NCI-H2081 (cell line): ENCODE measurements at places on chromosomes 5 and 9.

DNA sequence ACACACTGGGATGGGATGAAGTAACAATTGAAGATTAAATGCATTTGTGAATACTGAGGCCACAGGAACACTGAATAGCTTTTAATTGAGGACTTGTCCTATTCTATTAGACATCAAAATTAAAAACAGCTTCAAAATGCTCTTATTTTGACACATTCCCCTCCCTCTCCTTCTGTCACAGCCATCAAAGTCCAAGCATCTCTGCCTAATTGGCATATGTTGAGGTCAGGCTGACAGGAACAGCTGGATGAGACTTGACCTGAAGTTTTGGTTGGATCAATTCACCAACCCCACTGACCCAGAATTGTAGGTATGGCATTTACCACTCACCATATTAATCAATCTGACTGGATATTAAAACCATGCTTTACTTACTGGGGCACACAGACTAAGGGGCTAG is 96.3 kb downstream of the PTCH1 start:
- DNase-seq, result no peak

DNA sequence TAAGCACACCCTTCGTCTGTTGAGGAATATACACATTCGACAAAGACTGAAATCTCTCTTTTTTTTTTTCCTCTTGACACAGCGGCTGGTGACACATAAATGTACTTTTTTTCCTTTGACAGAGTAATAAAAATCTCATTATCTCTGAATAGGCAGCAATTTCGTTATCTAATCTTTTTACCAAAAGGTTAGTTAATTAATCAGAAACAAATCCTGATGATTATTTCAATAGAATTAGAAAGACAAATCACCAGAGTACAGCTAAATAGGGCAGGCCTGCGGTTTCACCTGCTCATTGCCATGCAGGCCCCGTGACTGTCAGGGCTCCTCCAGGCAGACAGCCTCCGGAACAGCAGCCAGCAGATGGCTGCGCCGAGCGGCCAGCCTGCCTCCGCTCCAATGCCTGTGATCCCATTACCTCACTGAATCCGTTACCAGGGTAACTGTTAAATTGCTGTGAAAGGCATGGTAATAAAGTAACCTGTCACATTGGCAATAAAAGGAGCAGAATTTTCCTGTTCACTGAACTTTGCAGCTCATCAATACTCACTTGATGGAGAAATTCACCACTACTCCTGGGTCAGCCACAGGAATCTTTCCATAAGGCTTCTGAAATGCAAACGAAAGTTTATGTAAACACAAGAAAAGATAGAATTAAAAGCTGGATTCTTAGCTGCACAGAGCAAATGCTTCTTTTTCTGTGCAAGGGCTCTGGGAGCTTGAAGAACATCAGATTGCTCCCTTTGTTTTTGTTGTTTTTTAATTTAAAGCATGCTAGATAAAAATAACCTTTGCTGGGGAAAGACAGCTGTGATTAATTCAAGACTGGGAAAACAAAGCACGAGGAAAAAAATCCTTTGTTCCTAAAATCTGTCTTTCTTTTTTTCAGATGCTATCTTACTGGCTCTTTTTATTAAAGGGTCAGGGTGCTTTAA is 666.4 kb upstream of the ZNF608 start:
- peak; percentile 97 for DNase-seq

- DNase-seq, result no peak
These were observed 55.7 kb downstream of the SH3TC2 start for GRCh38 chr5:149007174-149007573.

GRCh38 chr9:27749838-27750237 is 176.6 kb upstream of the C9orf72 start:
- DNase-seq, result no peak

- no peak for DNase-seq
These were observed 116.2 kb downstream of the MAN2A1 start for GRCh38 chr5:109805883-109806282.

DNA sequence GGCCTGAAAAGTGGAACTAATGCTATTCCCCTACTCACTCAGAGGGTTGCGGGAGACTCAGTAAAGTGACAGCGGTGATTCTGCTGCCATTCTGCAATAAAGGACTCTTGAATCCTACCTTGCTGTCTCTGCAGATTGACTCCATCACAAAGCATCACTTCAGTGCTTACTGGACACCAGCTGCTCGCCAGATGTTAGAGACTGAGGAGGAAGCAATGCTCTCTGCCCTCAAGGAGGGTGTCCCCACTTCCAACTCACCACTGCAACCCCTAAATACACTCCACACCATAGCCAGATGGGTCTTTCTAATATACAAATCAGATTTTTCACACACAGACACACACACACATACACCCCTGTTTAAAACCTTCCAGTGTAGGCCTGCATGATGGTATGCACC is 21.4 kb downstream of the TTLL11 start:
- no peak for DNase-seq

DNA sequence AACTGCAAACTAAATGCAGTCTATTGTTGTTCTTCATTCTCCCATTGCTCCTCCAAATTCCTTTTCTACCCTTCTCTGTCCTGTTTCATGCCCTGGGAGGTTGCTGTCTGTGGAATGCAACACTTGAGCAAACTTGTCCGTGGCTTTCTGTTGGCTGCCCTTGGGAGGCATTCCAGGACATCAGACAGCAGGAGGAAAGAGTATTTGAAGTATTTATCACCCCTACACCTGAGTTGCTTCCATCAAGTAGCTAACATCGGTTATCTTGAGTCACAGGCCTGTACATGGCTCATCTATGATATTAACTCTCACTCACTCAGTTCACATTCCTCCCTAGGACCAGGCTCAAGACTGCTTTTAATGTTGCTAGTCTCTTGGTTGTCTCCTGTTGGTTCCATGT is 803.4 kb upstream of the CDH6 start:
- DNase-seq, result no peak

- peak; percentile 80 for DNase-seq
These were observed at the start of gene SLCO4C1 for GRCh38 chr5:102296178-102296817. Gene SLCO4C1 (minus strand): TSS chr5:102296284. CDS start chr5:102296262, 22 bp downstream.

DNA sequence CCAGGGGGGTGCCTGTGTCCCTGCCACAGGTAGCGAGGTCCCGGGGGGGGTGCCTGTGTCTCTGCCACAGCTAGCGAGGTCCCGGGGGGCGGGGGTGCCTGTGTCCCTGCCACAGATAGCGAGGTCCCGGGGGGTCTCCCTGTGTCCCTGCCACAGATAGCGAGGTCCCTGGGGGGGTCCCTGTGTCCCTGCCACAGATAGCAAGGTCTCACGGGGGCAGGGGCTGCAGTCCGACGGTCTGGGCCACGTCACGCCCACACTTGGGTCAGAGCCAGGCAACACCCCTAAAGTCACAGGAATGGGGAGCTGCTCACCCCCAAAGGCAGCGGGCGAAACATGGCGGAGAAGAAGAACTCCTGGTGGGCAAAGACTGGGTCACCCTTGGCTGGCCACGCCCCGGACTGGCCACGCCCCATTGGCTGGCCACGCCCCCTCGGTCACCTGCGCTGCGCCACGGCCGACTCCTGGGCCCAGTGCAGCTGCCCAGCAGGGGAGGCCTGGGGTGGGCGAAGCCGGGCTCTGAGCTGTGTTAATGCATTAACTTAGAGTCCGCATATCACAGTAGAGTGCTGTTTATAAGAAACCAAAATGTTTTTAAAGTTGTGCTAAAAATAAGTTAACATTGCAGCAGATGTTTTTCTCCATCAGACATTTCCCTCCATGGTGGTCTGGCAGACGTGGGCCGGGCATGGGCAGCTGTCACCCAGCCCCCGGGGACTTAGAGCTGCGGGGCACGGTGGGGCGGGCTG is 7.0 kb downstream of the NOXA1 start:
- peak; percentile 44 for DNase-seq

DNA sequence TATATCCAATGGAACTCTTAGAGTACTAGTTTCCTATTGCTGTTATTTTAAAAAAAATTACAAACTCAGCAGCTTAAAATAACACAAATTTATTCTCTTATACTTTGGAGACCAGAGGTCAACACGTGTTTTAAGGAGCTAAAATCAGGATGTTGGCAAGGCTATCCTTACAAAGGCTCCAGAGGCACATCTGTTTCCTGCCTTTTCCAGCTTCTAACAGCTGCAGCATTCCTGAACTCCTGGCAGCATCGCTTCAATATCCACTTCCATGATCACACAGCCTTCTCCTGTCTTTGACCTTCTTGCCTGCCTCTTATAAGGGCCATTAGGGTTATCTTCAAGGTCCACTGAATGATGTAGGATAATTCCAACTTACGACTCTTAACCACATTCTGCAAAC is 92.2 kb upstream of the CCNG1 start:
- no peak for DNase-seq

GRCh38 chr5:106451998-106452397 is 1218.7 kb downstream of the EFNA5 start:
- DNase-seq, result no peak

- no peak for DNase-seq
These were observed 6.8 kb downstream of the SPINK5 start for GRCh38 chr5:148070621-148071020.

- no peak for DNase-seq
These were observed 58.2 kb downstream of the EXOSC2 start for GRCh38 chr9:130751631-130752355.

DNA sequence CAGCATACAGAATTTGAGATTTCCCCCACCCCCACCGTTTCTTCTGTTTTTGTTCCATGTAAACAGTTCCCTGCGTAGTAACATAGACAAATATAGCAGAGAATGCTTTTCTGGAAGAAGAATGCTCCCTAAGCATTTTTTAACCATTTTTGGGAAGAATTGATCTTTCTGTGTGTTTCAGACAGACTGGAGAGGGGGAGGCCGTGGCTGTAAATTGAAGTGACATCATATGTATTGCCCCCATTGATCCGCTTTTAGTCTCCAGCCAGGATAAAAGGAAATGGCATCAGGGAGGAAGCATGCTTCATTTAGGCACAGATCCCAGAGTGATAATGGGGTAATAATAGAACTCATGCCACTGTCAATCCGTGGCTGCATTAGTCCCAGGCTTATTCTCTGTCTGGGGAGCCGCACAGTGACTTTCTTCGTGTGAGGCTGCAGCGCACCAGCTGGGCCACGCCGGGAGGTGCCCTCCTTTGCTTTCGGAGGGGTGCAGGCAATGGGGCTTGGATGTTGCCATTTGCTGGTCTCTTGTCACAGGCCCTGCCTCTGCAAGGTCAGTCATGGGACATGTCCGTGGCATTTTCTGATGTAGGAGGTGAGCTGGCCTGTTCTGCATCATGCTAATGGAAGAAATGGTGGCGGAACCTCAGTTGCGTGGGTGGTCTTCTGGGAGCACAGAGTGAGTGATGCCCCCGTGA is 261.5 kb downstream of the FANCC start:
- peak; percentile 85 for DNase-seq

DNA sequence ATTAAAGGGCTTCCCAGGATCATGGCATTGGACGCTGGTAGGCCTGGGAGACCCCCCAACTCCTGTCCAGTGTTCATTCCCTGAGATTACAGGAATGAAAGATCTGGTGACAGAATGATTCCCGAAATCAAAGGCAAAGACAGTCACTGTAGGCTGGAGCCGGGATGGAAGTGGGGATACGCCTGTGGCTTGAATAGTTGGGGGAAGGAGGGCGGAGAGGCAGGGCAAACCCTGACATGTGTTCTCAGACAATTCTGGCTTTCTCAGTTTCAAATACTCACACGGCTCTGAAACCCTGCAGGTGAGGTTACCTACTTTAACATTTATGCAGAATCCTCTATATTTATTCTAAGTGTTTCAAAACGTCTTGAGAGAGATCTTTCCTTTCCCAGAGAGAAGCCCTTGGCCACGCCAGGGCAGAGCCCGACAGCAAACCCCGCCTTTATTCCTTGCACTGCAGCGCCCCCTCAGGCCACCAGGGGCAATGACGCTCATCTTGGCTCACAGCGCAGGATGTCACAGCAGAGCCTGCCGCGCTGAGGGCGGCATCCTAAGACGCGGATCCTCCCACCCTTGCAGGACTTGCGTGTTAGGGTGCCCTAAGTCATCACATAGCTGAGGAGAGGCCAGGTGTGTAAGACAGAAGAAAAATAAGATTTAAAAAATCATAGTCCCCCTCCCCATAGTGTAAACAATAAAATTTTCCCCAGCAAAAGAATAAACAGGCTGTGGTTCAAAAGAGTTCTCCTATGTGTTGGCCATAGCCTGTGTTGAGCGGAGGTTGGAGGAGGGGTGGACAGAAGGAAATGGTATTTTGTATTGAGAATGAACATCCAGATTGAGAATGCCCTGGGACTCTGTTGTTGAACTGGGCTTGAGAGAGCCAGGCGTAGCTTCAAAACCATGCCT is 284.5 kb downstream of the NTRK2 start:
- peak; percentile 77 for DNase-seq

GRCh38 chr5:33363537-33363936 is 77.2 kb upstream of the TARS1 start:
- DNase-seq, result no peak

GRCh38 chr5:163135849-163136248 is 301.5 kb upstream of the CCNG1 start:
- DNase-seq, result no peak

DNA sequence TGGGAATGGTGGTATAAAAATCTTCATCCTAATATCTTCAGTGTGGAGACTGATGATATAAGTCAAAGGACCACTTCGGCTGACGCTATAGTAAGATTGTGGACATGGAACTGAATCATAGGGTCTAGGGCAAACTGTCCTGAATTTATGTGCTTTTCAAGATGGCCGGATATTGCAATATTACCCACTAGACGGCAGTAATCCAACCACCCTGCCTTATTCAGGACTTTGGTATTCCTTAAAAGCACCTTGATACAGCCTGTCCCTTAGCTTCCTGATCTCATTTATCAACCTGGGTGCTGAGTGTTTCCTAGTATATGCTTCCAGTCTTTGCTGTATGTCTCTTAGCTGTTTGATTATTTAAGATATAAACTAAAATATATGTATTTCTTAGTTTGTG is 71.2 kb upstream of the COX7C start:
- DNase-seq, result no peak

GRCh38 chr9:4739587-4740387 is 1.2 kb downstream of the AK3 start:
- DNase-seq, result no peak

- no peak for DNase-seq
These were observed 141.6 kb downstream of the NR3C1 start for GRCh38 chr5:143261748-143262392.

- no peak for DNase-seq
These were observed 1.3 kb downstream of the AGPAT2 start for GRCh38 chr9:136685790-136686533.

DNA sequence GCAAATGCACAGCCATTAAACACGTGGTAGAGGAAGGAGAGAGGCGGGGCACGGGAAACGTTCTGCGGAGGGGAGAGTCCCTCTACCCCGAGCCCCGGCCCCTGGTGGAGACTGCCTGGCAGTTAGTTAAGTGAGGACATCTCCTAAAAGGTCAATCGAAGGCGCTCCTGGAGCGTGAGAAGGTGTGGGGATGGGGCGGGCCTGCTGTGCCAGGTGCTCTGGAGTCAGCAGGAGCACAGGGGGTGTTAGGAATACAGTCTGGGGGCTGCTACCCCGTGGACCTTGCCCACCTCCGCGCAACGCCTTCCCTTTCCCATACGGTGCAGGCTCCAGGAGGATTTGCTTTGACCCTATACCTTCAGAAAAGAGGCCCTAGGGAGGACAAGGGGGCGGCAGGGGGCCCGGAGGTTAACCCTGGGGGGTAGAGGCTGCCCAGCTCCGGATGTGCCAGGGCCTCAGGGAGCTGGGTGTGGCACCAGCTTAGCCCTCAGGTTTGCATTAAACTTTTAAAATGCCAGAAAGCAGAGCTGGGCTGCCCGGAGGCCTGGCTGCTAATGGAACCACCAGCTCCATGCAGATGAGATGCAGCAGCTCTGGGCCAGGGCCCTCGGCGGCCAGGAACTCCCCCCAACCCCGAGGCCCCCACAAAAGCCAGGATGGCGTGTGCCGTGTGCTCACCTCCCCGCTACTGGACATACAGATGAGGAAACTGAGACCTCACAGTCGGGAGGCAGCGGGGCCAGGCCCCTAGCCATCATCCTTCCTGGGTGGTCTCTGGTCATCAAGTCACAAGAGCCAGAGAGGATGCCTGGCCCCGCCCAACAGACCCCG is 39.2 kb downstream of the NACC2 start:
- DNase-seq, result no peak
